Endothelial cell of umbilical vein (primary cell): ENCODE measurements at places on chromosomes 12 and 14.

DNA sequence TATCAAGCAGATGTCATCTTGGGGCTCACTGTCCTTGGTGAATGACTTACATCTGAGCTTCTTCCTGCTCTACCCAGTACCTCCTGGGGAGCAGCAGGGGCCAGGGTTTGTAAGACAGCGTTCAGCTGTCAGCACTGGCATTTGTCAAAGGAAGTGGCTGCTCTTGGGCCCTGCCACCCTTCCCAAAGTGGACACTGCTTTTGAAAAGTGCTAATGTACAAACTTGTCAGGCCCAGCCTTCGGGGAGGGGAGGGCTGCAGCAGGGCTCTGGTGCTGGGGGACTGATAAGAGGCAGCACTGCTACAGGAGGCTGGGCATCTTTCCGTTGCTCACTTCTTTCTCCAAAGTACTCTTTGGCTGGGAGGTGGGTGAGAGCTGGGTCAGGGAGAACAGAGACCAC lies 59.8 kb upstream of the RBM19 start:
- DNase-seq, result no peak

DNA sequence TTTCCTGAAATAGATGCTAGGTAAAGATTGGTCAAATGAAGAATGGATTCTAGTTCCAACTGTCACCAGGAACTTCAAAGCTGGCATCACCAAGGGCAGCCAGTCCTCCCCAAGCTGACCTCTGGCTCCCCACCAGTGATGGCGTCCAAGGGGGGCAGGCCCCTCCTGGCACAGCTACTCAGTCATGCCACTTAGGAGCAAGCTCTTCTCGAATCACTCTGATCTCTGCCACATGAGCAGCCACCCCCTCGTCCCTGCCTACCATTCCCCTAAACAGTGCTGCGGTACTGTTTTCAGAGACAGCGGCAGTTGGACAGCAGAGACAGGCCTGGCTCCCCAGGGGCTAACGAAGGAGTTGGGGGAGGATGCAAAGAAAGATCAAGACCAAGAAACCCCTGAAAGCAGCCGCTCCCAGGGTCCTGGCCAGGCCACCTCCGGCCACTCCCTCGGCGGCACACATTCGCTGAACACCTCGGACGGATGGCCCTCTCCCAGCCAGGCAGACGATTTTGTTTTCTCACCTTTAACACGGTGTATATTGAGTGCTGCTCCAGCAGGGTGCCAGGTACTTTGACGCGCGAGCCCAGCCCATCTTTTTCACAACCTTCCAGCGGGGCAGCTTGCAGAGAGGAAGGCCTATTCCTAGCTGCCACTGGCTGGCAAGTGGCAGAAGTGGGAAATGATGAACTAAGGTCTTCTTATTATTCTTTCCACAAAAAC lies 47.4 kb downstream of the ARL6IP4 start:
- no peak for DNase-seq

GRCh38 chr12:92486443-92487137 lies 216.2 kb upstream of the PLEKHG7 start:
- no peak for DNase-seq

DNA sequence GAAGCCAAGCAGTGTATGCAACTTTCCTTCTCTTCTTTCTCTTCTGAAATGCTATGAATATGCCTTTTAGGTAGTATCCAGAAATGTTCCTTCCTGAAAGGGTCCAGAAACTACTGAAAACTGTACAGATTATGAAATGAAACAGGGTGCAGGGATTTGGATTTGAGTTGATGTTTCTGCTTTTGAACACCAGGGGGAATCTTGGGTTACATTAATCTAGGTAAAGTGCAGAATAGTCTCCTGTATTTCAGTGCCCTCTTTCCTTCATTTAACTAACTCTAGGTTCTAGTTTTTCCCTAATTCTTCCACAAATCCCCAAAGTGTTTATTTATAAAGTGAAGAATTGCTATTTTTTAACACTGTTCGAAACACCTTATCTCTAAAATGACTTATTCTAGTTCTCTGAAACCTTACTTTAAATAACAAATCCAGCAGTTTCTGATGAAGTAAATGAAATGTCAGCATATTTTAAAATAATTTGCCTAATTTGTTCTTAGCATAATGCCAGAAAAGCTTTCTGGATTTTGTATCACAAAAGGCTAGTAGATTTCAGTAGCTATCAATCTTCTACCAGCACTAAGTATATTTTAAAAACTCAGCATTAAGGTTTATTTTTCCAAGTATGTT lies 111.9 kb downstream of the LRRK2 start:
- DNase-seq, result peak; percentile 28

- DNase-seq, result no peak
Measured at GRCh38 chr12:22494319-22494718, 50.0 kb downstream of the C2CD5 start.

DNA sequence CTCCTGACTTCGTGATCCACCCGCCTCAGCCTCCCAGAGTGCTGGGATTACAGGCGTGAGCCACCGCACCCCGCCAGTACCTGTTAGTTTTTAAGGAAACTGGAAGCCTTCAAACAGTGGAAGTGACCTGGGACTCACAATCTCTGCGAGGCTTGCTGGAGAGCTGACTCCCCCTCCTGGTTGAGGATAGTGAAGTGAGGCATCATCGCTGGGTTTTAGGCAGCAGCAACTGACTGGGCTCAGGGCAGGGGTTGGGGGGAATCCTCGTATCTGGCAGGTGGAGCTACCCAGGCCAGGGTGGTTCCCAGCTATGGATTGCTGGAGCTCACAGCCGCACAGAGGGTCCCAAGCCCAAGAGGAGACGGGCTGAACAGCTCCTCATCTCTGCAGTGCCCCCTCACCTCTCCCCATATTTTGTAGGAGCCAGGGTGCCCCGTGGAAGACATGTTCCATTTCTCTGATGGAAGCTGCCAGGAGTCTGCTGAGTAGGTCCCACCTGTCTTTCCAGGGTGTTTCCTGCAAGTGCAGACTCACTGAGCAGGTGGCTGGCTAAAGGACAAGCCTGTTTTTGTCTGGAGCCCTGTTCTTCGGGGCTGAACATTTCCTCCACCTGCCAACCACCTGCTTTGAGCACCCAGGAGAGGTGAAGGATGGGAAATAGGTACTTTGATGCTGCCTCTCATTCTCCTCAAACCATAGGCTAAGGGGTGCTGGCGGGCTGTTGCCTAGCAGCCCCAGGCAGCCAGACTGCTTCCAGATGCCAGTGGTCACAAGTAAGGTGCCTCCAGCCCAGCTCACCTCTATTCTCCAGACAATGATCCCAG lies 3.1 kb downstream of the AVIL start:
- no peak for DNase-seq

GRCh38 chr12:130747867-130748740 lies 32.0 kb upstream of the RIMBP2 start:
- peak; percentile 48 for DNase-seq

DNA sequence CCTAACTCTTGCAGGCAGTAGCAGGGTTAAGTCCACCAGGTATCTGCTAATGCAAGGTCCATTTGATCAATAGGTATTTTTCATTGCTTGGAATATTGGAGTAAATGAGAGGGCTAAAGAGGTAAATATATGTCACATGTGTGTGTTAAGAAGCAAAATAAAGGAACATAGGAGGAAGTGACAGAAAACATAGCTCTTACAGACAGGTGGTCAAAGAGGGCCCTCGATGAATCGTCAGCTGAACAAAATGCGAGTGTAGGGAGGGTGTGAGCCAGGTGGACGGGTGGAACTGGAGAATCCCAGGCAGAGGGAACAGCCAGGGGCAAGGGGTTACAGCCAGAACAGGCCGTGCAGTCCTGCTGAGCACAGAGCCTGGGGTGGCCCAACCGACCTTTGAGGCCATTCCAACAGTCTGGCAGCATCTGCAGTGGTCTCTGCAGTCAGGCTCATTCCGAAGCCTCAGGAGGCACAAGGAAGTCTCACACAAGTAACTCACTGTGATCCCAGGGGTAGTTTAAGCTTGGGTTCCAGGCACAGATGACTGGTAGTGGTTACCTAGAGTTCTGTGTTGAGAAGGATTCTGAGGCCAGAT lies 43.2 kb downstream of the CCDC88C start:
- DNase-seq, result peak; percentile 17

GRCh38 chr12:27468241-27468640 lies 21.7 kb downstream of the SMCO2 start:
- no peak for DNase-seq

- no peak for DNase-seq
Measured at GRCh38 chr14:103705504-103706284, 9.6 kb downstream of the XRCC3 start.

DNA sequence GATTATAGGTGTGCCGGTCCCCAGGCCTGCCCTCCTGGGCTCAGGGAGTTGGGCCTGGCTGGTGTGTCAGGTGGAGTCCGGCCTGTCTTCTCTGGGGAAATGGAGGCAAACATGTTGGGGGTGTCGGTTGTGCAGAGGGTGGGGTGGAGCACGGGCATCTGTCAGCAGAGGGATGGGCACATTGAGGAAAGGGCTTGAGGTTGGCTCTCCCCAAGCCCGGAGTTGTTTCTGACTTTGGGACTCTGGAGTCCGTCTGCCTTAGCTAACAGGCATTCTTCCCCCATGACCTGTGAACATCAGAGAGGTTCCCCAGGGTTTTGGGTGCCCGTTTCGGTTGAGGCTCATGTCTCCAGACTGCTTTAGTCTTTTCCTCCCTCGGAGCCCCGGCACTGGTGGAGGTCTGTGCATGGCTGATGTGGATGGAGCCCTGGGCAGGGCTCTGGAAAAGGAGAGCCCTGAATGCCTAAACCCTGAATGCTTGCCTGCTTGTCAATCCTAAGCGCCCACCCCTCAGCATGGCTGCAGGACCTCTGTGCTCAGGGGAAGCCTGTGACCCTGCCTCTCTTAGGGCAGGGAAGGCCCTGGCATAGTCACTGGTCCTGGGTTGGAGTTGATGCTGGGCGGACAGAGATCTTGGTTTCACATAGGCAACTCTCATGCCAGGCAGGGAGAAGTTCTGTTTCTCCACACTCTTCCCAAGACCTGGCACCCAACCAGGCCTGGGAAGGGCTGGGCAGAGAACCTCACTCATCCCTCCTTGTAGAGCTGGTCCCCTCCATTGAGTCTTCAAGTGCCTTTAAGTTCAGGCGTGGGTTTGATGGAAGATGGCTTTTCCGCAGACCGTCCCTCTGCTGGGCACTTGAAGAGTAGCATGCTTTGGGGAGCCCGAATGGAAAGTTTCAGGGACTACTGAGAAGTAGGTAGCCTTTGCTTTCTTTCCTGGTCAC lies 12.9 kb downstream of the NYNRIN start:
- peak; percentile 70 for DNase-seq

GRCh38 chr14:68365228-68365627 lies 427.6 kb downstream of the ZFP36L1 start:
- DNase-seq, result peak; percentile 43

DNA sequence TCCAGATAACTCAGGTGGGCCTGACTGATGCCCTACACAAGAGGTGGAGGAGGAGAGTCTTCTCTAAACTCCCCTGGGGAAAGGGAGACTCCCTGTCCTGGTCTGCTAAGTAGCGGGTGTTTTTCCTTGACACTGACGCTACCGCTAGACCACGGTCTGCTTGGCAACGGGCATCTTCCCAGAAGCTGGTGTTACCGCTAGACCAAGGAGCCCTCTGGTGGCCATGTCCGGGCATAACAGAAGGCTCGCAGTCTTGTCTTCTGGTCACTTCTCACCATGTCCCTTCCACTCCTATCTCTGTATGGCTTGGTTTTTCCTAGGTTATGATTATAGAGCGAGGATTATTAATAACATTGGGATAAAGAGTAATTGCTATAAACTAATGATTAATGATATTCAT lies 965.5 kb downstream of the TMEM121 start:
- DNase-seq, result no peak

- DNase-seq, result no peak
Measured at GRCh38 chr14:81192594-81192993, 28.2 kb downstream of the GTF2A1 start.

DNA sequence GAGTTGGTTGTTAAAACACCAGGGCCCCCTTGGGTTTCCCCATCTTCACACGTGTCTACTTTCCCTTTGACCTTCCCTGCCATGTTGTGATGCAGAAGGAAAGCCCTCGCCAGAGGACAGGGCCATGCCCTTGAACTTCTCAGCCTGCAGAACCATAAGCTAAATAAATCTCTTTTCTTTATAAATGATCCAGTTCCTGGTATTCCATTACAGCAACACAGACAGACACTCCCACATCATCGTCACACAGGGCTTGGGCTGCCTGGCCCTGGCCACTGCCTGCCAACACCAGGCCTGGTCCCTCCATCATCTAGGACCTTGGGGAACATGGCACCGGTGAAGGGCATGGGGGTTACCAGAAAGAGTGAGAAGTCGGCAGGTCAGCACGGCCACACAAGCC lies 84.8 kb downstream of the DPF3 start:
- DNase-seq, result no peak

GRCh38 chr12:130650131-130650530 lies 66.0 kb downstream of the RIMBP2 start:
- no peak for DNase-seq

DNA sequence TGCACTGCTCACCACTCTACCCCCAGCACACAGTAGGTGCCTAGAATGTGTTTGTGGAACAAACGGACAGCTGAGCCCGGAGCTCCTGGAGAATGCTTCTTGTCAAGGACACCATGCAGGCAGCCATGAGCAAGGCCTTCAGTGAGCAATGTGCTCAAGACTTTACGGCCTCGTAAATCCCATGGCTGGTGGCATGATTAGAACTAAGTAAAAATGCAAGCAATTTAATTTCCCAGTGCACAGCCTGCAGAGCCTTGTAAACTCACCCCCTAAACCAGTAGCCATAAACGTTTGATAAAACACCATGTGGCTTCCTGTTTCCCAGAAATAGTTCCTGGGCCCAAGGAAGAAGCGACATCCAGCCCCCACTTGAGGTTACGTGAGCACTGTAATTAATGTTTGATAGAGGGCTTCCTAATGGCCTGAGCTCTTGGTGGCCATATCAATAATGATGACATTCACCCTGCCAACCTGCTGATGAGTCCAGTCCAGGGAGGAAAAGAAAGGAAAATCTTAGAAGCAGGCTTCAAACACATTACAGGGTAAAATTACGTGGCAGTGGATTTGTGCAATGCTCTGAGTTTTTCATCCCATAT lies 36.4 kb upstream of the FICD start:
- DNase-seq, result no peak

DNA sequence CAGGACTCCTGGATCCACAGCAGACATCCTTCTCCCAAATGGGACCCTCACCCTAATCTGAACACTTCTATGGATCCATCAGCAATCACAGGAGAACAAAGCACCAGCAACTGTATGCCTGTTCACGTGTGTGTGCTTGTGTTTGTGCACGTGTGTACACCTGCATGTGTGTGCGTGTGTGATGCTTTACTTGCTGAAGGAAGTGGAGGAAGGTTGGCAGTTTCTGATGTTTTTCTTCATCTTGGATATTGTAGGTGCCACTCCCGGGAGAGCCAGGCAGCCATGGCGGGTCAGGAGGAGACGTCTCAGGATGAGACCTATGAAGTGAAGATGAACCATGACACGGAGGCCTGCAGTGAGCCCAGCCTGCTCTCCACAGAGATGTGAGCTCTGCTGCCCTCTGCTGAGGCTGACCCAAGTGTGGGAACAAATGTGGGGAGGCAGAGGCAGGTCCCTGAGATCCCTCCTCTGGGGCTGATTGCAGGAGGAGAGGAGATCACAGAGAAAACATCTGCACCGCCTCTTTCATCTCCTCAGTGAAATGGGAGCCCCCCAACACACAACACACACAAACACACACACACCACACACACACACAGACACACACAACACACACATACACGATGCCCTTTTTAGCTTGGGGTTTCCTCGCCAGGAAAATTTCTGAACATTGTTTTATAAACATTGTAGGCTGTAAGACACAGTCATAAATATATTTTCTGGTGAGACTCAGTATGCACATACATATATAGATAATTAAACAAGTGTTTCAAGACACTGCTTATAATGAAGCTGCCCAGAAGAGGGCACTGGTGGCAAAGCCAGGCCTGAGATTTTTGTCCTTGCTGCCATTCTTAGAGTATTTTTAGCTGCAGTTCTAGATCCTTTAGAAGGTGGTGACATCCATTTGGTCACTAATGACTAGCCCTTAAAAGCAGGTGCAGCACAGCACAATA lies 112.2 kb upstream of the FKBP4 start:
- DNase-seq, result peak; percentile 30
